Stimulated activated CD4-positive, alpha-beta T cell treated with anti-CD3 and anti-CD28 coated beads, Interleukin-15, amount 100 ng/mL, for 1 hour (primary cell): ENCODE measurements at places on chromosomes 2 and 18.

- no peak for DNase-seq
Observed at GRCh38 chr2:177242121-177242987, 22.2 kb downstream of the NFE2L2 start.

- DNase-seq: no peak
Observed at GRCh38 chr18:61921621-61922235, 28.9 kb upstream of the RNF152 start.

- no peak for DNase-seq
Observed at GRCh38 chr18:75307530-75307929, 96.9 kb downstream of the TSHZ1 start.

- DNase-seq: no peak
Observed at GRCh38 chr18:35050705-35051195, 9.5 kb downstream of the MAPRE2 start.
